ENCODE measurements at places on chromosomes 1 and 21.

DNA sequence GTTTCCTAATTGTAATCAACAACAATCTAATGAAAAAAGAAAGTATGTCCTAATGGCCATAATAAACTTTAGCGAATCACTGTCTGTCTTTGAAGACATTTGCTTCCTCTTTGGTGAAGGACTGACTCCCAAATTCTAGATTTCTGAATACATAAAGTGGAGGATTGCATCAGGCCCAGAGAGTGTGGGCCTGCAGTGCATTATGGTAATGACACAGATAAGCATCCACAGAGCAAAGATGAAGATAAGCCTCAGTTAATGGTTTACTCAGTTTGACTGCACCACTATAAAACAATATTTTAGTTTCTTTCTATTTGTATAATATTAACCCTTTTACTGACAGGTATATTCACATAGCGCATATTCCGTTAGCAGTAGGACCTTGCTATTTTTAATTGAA lies 365.5 kb downstream of the KCTD3 start:
- no peak for DNase-seq

GRCh38 chr1:75412616-75413015 lies 198.3 kb downstream of the SLC44A5 start:
- DNase-seq, result no peak

- DNase-seq, result no peak
These were observed 84.8 kb upstream of the GNG4 start for GRCh38 chr1:235734335-235734734.

DNA sequence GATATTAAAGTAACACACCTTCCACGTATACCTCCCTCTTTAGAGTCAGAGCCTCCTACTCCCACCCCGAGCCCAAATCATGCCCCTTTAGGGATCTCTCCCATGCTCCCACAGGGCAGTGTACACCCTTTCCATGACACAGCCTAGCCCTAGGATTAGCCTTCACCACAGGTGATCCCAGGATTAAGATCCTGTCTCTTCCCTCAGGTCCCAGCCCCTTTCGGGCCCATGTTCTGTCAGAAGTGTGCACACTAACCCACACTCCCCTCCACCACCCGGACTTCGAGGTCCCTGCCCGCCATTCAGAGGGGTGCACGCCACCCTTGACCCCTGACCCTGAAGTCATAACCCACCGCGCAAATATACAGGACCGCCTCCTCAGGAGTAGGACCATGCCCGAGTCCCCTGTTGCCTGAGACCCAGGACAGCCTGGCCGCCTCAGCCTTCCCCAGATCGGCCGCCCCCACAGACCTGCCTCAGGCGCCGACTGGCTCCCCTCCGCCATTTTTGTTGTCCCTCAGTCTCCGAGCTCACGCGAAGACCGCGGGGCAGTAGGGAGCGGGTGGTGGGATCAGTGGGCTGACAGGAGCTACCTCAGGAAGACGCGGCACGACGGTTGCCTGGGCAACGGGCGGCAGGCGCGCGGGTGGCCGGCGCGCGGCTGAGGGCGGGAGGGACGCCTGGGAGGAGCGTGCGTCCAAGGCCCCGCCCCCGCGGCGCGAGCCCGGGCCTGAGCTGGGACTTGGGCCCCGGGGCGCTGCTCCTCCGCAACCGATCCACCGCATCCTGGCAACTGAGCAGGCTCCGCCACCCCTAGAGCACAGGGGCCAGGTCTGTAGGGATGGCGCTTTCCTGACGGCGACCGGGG lies at the start of gene AGBL4:
TSS of gene AGBL4 (minus strand) at position 663 of the 868 bp plus-strand sequence.
- peak; percentile 26 for DNase-seq

DNA sequence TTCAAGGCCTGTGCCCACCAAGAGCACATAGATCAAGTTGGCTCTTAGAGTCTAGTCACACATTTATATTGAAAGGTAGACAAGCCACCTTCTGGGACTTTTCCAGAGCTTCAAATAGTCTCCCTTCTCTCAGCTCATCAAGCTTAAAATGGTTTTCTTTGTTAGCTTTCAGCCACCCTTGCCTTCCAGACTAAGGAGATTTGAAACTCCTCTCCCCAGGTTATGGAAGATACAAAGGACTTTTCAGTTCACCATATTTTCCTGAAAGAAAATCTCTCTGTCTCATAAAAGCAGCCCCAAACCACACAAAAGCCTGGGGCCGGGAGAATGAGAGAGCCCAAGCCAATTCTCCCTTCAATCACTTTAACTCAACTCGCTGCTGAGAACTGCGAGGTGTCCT lies 134.1 kb downstream of the ZC3H11B start:
- DNase-seq, result no peak
